ENCODE measurements at places on chromosomes 2 and 18.
A peak's percentile ranks its signal among the peaks of the same experiment; 100 is the strongest.

DNA sequence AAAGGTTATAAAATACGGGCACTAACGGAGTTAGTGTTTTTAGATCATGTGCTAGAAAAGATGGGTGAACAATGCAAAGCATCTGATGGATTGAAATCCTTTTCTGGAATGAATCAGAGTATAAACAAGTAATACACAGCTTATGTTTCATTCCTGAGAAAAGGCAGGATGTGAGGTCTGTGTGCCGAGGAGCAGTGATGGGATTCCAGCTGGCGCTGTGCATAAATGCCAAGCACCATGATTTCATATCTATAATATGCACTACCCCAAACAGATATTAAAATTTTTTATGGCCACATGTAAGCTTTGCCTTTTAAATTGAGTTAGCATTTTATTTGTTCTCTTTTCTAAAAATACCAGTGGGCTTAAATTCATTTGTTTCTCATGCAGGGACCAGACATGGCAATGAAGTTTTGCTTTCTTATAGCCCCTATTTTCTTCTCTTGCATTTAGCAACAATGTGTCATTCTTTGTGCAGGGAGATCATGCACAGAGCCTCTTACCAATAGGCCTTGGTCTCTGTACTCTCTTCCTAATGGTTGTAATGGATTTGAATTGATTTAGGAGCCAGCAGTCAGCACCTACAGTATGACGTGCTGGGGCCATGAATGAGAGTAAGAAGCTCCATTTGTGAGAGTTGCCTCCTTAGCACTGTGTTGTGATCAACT is 323.9 kb downstream of the SLC8A1 start:
- no peak for DNase-seq

DNA sequence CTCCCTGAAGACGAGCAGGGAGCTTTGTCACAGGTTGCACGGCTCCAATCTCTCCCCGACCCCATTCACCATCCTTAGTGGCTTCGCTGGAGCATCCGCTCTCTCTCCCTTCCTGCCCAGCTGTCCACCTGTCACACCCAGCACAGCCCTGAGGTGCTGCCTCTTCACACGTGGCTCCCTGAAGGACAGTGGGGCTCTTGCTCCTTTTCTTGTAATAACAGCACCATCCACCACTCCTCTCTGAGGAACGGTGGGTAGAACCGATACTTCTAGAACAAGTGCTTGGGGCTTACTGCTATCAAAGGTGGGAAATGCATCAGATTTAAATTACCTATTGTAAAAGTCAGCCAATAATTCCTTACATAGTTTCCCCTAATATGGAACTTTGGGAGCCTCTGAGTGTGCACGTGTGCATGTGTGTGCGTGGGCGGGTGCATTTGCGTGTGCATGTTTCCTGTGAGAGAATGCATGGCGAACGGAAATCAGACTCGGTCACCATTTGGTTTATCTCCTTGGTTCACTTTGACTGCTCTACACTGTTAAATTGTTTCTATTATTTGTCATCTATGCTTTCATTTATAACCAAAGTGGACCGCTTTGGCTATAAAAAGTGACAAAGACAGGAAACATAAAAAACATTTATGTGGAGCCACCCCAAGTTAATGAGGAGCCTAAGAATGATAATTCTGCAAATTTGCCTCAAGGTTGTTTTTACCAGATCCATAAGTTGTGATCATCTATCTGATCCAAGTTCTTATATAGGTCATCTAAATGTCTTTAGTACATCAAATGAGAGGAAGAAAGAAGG is 39.1 kb downstream of the KLHL29 start:
- no peak for DNase-seq

- no peak for DNase-seq
These were observed 223.1 kb upstream of the ID2 start for GRCh38 chr2:8458503-8459459.

DNA sequence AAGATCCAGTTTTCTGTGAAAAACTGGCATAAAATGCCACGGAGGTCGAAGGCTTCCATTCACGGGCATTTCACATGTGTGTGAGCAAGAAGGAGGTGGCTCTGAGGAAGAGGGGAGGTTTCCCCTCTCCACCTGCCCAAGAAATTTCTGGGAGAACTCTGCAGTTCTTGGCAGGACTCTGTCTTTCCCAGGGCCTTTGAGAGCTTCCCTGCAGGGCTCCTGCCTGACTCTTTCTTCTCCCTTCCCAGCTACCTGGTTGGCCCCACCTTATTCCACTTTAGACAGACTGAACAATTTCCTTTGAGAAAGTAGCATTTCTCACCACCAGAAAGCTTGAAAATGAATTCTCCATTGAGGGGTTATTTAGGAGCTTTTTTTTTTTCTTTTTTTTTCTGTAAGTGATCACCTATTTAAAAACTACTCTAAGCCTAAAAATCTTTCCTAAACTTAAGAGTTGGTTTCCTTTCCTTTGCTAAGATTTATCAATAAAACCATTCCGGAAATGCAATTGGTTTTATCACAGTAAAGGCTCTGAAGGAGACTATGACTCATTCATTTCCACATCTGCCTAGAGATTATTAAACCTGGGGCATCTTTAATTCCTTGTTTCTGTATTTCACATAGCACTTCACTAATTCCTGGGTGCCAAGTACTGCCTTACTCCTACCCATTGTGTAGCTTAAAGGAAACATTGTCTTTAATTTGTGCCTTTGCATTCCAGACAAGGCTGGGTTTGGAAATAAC is 59.3 kb downstream of the UNC80 start:
- DNase-seq: no peak

- no peak for DNase-seq
These were observed 111.8 kb upstream of the CAB39 start for GRCh38 chr2:230600881-230601280.

DNA sequence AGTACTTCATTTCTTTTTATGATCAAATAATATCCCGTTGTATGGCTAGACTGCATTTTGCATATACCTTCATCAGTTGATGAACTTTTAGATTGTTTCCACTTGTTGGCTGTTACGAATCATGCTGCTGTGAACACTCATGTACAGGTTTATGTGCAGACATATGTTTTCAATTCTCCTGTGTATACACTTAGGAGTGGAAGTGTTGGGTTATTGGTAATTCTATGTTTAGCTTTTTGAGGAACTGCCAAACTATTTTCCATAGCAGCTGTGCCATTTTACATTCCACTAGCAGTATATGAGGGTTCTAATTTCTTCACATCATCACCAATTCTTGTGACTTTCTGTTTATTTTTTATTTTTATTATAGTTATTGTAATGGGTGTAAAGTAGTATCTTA is 32.1 kb upstream of the LCLAT1 start:
- no peak for DNase-seq

DNA sequence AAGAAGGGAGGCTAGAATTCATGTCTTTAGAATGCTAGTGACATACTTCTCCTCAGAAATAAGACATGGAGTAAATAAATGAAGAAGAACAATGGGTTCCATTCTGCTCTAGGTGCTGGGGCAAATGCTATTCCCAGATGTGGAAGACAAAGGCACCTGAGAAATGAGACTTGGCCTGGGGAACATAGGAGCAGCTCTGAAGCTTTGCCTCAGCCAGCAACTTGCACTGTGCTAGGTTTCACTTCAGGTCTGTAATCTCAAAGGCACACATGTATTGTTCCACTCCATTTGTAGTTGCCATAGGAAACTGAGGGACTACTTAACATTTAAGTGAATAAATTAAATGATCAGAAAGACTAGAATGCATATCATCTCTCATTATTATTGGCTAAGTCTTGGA is 538.9 kb upstream of the REG3G start:
- DNase-seq: no peak

- DNase-seq: peak; percentile 77
These were observed 5.1 kb upstream of the PAX8 start for GRCh38 chr2:113283704-113284284.

DNA sequence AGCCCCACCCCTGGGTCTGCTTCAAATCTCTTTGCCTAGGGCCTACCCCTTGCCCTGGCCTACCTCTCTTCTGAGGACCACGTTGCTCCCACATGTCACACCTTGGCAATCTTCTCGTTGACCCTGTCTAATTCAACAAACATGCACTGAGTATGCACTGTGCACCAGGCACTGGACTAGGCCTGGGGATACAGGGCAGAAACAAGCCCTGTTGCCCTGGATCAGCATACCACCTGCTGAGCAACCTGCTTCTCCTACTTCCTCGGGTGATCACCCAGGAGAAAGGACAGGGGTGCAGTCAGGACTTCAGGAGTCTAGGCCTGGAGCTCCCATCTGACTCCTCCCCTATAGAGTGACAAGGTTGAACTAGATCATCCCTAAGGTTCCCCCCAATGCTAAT is 9.7 kb downstream of the WNT10A start:
- no peak for DNase-seq

DNA sequence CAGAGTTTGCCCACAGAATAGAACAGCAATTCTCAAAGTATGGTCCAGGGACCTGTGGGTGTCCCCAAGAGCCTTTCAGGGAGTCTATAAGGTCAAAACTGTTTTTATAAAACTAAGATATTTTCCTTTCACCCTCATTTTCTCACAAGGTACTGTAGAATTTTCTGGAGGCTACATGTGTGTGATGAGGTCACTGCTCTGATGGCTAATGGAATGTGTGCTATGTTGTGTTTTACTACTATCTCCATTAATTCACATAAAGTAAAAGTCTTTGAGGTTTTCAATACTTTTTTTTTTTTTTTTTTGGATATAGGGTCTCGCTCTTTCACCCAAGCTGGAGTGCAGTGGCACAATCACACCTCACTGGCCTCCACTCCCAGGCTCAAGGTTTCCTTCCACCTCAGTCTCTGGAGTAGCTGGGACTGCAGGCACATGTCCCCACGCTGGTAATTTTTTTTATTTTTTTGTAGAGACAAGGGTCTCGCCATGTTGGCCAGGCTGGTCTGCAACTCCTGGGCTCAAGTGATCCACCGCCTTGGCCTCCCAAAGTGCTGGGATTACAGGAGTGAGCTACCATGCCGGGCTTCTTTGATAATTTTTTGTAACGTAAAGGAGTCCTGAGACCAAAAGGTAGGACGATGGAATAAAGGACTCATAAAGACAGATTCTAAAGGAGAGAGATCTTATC is 1.8 kb downstream of the TRABD2A start:
- no peak for DNase-seq

- no peak for DNase-seq
These were observed 1.2 kb upstream of the IMPA2 start for GRCh38 chr18:11980163-11980493.

GRCh38 chr2:181746844-181747243 is 66.5 kb upstream of the NEUROD1 start:
- DNase-seq: no peak

GRCh38 chr2:177313162-177313781 is 48.7 kb upstream of the NFE2L2 start:
- no peak for DNase-seq

All from fibroblast of the conjunctiva (primary cell).